Stimulated activated CD4-positive, alpha-beta T cell treated with anti-CD3 and anti-CD28 coated beads, Interleukin-15, amount 100 ng/mL, for 1 hour (primary cell): ENCODE measurements at places on chromosomes 1 and 21.

GRCh38 chr1:186155594-186155993 is 219.5 kb downstream of the TPR start:
- DNase-seq: no peak

- no peak for DNase-seq
Measured at GRCh38 chr21:40723317-40723716, 123.6 kb downstream of the DSCAM start.

DNA sequence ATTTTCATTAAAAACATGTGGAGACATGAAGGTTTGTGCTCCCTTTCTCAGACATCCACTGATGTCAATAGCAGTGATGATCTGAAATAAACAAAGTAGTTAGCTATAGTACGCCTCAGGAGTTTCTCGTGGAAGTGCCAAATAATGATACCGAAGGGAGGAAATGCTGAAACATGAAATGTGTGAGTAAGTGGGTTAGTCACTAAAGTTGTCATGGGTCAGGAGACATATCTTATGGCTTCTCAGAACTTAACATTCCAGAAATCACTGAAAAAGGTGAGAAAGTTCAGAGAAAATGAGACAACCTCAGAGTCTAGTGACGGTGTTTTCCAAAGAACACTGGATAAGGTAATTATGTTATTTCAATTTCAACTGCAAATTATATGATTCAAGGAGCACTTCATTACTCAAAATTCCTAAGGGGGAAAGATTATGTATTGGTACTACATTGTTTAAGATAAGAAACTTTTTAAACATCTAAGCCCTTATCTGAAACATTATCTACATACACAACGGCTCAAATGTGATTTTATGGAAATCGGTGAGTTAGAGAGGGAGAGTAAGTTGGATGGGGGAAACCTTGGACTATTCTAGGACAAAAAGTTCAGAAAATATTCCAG is 20.6 kb downstream of the NIBAN1 start:
- no peak for DNase-seq

- DNase-seq: no peak
Measured at GRCh38 chr1:22880174-22880601, 92.5 kb downstream of the LACTBL1 start.

GRCh38 chr21:24183077-24183476 is 1424.2 kb downstream of the MRPL39 start:
- no peak for DNase-seq

GRCh38 chr1:55188909-55189308 is 26.3 kb downstream of the USP24 start:
- DNase-seq: no peak
